ENCODE measurements at places on chromosomes 13 and 19.
A peak's percentile ranks its signal among the peaks of the same experiment; 100 is the strongest.

DNA sequence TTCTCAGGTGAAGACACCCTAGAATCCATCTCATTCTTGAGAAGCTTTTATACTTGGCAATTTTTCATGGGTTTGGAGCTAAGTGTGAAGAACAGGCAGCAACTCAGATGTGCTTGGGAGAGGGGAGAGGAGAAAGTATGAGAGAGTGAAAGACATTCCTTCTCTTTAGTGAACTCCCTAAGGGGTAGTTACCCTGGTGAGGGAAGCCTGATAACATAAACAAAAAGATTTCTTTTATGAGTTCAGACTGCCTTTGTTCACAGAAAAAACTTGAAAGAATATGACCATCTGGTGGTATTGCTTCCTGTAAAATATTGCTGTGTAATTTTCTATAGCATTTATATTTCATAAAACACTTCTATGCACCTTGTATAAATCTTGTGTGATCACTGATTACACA, at the start of gene STOML3:
Gene STOML3 (minus strand): TSS at position 139 of the 400 bp plus-strand sequence. CDS start 110 bp downstream, at position 29.
- DNase-seq = no peak

DNA sequence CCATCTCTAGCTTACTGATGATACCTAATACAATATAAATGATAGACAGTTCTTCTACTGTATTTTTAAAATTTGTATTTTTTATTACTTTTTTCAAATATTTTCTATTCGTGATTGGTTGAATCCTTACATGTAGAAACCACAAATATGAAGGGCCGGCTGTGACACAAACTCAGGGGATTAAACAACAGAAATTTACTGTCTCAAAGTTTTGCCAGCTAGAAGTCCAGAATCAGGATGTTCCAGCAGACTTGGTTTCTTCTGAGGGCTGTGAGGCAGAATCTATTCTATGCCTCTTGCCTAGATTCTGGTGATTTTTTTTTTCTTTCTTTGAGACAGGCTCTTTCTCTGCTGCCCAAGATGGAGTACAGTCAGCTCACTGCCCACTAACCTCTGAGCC, 13.8 kb downstream of the FPR1 start:
- no peak for DNase-seq

DNA sequence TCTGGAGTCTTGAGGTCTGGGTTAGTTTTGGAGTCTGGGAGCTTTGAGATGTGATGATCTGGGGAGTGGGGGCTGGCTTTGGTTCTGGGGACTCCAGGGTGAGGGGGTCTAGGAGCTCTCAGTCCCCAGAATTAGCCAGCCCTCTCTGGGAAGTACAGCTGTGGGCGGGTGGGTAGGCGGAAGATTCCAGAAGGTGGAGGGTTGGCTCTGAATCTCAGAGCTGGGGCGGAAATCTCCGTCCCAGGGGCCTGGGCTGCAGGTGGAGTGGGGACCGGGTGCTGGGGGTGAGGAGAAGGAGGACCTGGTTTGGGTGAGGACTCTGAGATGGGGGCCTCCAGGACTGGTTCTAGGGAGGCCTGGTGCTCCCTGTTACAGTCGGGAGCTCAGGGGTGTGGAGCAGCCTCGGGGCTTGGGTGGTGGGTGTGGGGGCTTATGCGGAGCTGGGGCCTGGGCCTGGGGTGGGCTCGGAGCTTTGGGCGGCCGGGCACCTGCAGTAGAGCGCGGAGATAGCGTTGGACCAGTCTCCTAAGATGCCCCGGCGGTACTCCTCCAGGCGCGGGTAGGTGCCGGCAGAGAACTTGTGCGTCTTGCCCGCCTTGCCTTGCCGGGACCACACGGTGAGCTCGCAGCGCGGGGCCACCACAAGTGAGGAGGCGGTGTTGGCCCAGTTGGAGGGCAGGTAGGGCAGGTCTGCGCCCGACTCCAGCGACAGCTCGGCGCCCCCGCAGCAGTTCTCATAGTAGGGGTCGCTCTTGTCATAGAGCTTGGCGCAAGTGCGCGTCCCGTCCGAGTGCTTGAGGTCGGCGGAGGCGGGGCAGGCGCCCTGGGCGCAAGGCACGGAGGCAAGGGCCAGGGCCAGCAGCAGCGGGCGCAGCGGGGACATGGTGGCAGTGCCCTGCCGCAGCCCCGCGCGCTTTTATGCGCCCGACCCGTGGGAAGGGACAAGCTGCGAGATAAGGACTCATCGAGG, at the start of gene SYCN:
Gene SYCN (minus strand): TSS at position 892 of the 970 bp plus-strand sequence. CDS start 9 bp downstream, at position 883.
- DNase-seq = no peak

- no peak for DNase-seq
Measured at GRCh38 chr19:51926426-51926783, 867 bp upstream of the ZNF613 start.

DNA sequence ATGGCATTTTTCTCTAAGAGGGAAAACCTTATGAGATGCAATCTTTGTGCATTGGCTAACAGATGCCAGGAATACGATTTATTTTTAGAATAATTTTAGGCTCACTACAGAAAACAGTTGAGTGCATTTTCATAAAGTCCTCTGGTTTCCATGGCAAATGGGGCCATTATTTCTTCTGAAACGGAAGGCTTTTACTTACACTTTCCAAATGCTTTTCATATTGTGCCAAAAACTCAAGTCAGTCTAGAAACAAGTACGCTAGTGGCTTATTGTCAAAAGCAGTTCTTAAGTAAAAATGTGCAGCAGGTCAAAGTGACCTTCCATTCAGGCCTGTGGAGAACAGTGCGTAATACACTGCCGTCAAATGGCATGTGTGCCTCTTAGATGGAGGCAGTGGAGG, 628.7 kb downstream of the EFNB2 start:
- no peak for DNase-seq

- DNase-seq = peak; percentile 64
Measured at GRCh38 chr13:93589788-93590187, 363.2 kb downstream of the GPC6 start.
